Hematopoietic multipotent progenitor cell treated with erythropoietin and hydrocortisone succinate and interleukin-3 and kit ligand, for 6 days (in vitro differentiated cells): ENCODE measurements at places on chromosomes 12 and 14.

GRCh38 chr14:60327447-60328331 lies 78.7 kb downstream of the PPM1A start:
- DNase-seq, result peak; percentile 61

GRCh38 chr12:95074766-95075165 lies 1.3 kb upstream of the NR2C1 start:
- DNase-seq, result no peak

DNA sequence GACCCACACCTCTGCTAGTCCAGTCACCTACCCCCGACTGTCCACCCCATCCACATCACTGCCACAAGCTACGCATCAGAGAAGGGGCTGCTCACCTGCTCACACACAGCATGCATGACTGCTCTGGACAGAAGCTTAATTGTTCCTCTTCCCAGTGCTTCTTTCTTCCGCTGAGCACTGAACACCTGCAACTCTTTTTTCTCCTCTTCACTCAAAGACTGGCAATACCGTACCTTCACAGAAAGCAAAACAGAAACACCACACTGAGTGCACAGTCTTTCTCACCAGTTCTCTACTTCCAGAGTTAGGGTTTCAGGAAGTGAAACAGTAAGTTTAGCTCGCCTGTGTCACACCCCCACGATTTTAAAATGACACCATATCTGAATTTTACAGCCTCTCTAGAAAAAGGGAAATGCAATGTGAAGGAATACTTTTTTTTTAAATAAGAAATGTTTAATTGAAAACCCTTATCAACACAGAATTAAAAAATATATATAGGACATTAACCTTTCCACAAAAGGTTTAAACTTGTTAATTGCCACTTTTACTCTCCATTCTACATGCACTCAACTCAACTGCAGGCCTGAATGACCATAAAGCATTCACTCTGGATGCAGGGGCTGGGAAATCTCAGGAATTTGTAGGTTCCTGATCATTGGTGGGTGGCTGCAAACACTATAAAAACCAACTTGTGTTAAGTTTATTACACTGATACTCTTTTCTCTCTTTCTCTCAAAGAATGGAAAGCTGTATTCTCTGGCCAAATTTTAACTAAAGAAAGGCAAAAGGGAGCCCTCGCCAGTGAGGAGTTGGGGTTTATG lies 120.0 kb downstream of the PRICKLE1 start:
- DNase-seq, result peak; percentile 54

DNA sequence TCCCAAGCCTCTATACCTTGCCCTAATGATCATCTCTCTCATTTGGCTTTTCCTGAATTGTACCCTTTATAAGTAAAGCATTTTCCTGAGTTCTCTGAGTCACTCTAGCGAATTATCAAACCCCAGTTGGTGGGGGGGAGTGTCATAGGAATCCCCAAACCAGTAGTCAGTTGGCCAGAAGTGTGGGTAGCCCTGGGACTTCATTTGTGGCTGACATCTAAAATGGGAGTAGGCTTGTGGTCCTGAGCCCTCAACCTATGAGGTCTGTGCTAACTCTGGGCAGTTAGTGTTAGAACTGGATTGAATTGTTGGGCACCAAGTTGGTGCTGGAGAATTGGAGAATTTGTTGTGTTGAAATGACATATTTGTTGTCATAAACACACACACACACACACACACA lies 91.3 kb downstream of the BBS10 start:
- DNase-seq, result no peak

DNA sequence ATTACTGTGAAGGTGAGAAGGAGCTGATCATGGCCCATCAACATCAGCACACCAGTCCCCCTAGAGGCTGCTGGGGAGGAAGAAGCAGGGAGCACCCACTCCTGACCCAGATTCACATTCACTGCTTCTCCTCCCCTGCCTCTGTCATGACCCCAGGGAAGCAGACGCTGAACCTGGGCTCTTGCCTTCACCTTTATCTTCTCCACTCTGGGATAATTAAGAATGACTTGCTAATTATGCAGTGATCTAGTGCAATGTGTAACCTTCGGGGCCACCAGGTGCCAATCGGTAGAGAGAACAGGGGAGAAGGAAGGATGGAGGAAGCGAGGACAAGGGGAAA lies 44.4 kb upstream of the IQSEC3 start:
- DNase-seq, result no peak

GRCh38 chr12:83920821-83921547 lies 991.6 kb downstream of the SLC6A15 start:
- no peak for DNase-seq

GRCh38 chr12:106068296-106068695 lies 70.5 kb downstream of the NUAK1 start:
- DNase-seq, result no peak
